ENCODE measurements at places on chromosomes 1 and 21. TPM values are rescaled to one million over a fixed set of nuclear protein-coding genes. Genes with fewer than 3 reads are reported as not detected.

Gene FNDC10
- polyA plus RNA-seq = 4.6 TPM

Gene TMEM240
- polyA plus RNA-seq = 12.4 TPM

Gene NR5A2
- polyA plus RNA-seq = 0.69 TPM

Gene MRPL39
- 93.6 TPM for polyA plus RNA-seq

Gene F13B
- polyA plus RNA-seq = not detected

Gene C4BPB
- polyA plus RNA-seq = not detected

Gene COL18A1
- 65.6 TPM for polyA plus RNA-seq

Gene LENEP
- not detected for polyA plus RNA-seq

Gene CBR1
- polyA plus RNA-seq = 69.2 TPM

Gene OR2T11
- not detected for polyA plus RNA-seq

Gene HCN3
- polyA plus RNA-seq = 1.2 TPM

Gene LRRC38
- polyA plus RNA-seq = 0.30 TPM

Gene AVPR1B
- not detected for polyA plus RNA-seq

Gene RNU1-4
- polyA plus RNA-seq = not detected

Gene TBX15
- polyA plus RNA-seq = 0.23 TPM

Gene C8B
- polyA plus RNA-seq = not detected

Gene ROR1
- 4.1 TPM for polyA plus RNA-seq

Gene KRTAP26-1
- not detected for polyA plus RNA-seq

Gene ARHGAP30
- 3.0 TPM for polyA plus RNA-seq

Gene REN
- polyA plus RNA-seq = not detected

Gene KCNQ4
- 1.3 TPM for polyA plus RNA-seq

Gene SPRR3
- polyA plus RNA-seq = not detected

Gene MED8
- 11.7 TPM for polyA plus RNA-seq

Gene FHL3
- polyA plus RNA-seq = 15.4 TPM

Gene TAS1R1
- polyA plus RNA-seq = not detected

Gene PARP1
- polyA plus RNA-seq = 50.4 TPM

Gene MEGF6
- 4.3 TPM for polyA plus RNA-seq

Gene GJA5
- polyA plus RNA-seq = 8.6 TPM

Gene CRNN
- 0.24 TPM for polyA plus RNA-seq

Gene RGS18
- 0.65 TPM for polyA plus RNA-seq

Gene GPR52
- 0.95 TPM for polyA plus RNA-seq

Gene C1orf210
- polyA plus RNA-seq = not detected

Gene TAS1R3
- polyA plus RNA-seq = 0.24 TPM

Gene KLF17
- not detected for polyA plus RNA-seq

Gene ANKRD13C
- 4.0 TPM for polyA plus RNA-seq

Gene CD1E
- not detected for polyA plus RNA-seq

Gene C4BPA
- polyA plus RNA-seq = not detected

Gene CNKSR1
- polyA plus RNA-seq = 1.6 TPM

Gene TRIM67
- polyA plus RNA-seq = not detected

Measured in heart left ventricle (tissue), 16 donors.